ENCODE measurements at places on chromosomes 16 and 17. TPM values are rescaled to one million over a fixed set of nuclear protein-coding genes. Genes with fewer than 3 reads are reported as not detected.

Gene MKS1
- total RNA-seq: 20.8 TPM

Gene PRR35
- 2.7 TPM for total RNA-seq

Gene TMEM238L
- not detected for total RNA-seq

Gene EPN3
- total RNA-seq: 0.18 TPM

Gene RDM1
- 2.4 TPM for total RNA-seq

Gene GNG13
- total RNA-seq: not detected

Gene CD19
- not detected for total RNA-seq

Gene LPCAT2
- total RNA-seq: 13.8 TPM

Gene G6PC1
- total RNA-seq: 0.09 TPM

Gene KRTAP4-6
- total RNA-seq: not detected

Gene CCL5
- 0.45 TPM for total RNA-seq

Gene TMEM235
- total RNA-seq: 1.6 TPM

Gene KRT39
- not detected for total RNA-seq
